ENCODE measurements at places on chromosomes 1 and 21.

DNA sequence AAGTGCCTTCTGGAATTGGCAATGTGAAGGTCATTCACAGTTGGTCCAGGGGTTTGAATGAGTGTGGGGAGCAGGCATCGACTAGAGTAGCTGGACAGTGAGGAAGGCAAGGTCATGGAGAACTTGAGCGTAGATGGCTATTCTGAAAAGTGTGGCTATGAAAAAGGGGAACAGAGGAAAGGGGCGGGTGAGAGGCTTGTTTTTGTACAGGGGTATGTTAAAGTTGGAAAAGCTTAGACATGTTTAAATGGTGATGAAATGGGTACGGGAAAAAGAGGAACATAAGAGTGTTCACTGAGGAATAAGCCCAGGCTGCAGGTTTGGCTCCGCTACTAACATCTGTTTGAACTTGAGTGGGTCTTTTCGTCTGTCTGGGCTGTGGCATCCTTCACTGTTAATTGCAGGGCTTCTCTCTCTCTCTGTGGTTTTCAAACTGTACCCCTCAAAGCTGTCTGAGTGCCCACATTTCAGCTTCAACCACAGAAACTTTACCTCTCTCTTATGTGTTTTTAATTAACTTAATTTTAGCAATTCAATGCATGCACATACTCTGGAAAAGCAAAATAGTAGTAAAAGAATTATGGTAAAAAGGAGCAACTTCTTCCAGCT lies 70.8 kb upstream of the COA6 start:
- DNase-seq = no peak

- DNase-seq = no peak
Measured at GRCh38 chr21:43965911-43966585, 46.1 kb upstream of the TRAPPC10 start.

- DNase-seq = no peak
Measured at GRCh38 chr1:243849421-243850201, 432 bp downstream of the AKT3 start.

DNA sequence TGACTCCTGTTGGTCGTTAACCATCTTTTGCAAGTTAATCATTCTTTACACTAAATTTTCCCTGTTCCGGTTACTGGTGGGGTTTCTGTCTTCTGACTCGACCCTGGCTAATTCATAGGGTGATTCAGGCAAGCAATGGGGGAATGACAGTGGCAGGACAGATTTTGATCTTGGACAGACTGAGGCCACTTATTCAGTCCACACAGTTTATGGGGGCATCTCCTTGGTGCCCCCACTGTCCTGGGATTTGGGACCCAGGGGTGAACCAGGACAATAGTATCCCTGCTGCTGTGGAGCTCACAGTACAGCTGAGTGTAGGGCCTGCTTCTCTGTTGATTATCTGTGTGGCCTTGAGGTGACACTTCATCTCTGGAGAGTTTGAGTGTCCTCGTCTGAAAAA lies 540.4 kb downstream of the MATN1 start:
- DNase-seq = no peak

- DNase-seq = no peak
Measured at GRCh38 chr1:25991937-25992688, 5.8 kb downstream of the PAFAH2 start.

GRCh38 chr1:247332215-247332622 lies 552 bp upstream of the ZNF496 start:
- DNase-seq = no peak

DNA sequence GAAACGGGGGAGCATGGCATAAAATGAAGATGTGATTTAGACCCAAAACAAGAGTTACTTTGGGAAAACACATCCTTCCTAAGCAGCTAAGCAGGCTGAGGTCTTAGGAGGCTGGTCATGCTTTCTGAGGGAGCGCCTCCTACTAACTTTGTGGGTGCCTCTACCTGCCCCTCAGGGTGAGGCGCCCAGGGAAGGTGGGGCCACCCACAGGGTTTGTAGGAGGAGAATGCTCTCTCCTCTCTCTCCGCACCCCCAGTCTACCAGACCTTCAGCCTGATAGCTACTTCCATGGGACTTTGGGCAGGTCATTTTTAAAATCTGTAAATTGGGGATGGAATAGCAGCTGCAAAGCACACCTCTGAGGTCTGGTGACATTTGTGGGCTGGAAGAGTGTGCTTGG lies 23.8 kb downstream of the SLC27A3 start:
- no peak for DNase-seq

- no peak for DNase-seq
Measured at GRCh38 chr1:115324649-115325420, 13.2 kb downstream of the NGF start.

DNA sequence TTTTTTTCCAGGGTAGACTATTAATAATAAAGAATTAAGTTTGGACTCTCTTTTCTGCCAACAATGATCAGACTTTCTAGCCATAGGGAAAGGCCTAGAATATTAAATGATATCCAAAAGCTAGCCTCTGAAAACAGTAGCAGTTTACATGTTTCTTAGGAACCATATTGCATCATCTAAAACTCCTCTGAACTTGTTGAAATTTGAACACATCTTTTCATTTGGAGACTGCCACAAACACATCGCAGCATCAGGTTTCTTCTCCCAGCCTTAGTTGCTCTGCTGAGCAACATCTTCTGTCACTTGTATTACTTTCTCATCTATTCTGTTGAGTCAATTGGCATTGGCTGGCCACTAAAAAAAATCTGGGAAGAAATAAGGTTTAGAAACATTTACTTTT lies 63.2 kb upstream of the GNG4 start:
- no peak for DNase-seq

GRCh38 chr1:219847215-219847855 lies 81.0 kb downstream of the SLC30A10 start:
- no peak for DNase-seq

GRCh38 chr1:240768979-240769378 lies 157.0 kb upstream of the GREM2 start:
- DNase-seq = no peak

DNA sequence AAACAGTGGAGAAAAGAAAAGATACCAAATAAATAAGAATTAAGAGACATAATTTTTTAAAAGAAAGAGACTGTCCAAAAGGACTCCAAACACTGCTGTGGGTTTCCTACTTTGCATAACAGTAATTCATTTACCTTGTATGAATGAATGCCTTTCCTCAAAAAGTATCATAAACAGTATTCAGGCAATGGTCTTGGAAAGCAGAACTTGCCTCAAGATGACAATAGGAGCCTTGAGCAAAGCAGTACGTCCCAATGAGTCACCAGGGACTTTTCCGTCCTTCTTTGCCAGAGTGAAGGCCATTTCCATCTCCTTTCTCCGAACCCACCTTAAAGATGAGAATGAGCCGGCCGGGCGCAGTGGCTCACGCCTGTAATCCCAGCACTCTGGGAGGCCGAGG lies 186.4 kb downstream of the ZBTB18 start:
- no peak for DNase-seq

GRCh38 chr1:211915924-211916323 lies 85.4 kb upstream of the LPGAT1 start:
- DNase-seq = no peak

- DNase-seq = no peak
Measured at GRCh38 chr1:18957532-18958300, 1.2 kb upstream of the IFFO2 start.

DNA sequence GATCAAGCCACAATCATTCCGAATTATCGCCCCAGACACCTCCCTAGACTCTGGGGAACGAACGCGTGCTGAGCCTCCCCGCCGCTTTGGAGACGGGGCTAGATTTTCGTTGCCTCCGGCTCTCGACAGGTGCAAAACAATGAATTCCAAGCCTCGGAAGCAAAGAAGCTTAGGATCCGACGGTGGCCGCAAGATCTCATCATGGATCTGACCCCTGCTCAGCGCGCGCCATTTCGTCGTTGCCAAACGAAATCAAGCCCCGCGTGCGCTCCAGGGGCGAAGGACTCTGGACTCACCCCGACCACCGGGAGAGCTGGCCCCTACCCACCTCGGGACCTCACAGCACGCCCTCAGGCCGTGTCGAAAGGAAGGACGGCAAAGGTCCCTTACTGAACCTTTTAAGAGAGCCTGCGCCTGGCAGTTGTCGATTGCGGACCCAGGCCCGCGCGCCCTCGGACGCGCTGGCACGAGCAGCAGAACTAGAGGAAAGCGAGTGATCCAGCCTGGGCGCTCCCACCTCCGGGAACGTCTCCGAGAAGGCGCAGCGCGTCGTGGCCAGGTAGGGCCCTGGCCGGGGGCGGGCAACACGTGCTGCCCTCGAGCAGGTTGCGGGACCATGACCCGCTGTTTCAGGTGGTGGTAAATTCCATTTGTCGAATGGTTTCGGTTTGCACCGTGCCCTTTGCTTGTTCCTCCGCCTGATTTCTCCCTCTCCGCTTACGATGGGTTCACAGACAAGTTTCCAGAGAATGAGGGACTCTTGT lies 1.6 kb upstream of the RUNX3 start:
- no peak for DNase-seq

- DNase-seq = no peak
Measured at GRCh38 chr1:225886159-225887029, 2.6 kb downstream of the LEFTY1 start.

GRCh38 chr1:183880531-183881243 lies 75.8 kb downstream of the RGL1 start:
- DNase-seq = no peak

GRCh38 chr1:39990428-39990827 lies 35.5 kb downstream of the MFSD2A start:
- no peak for DNase-seq

- DNase-seq = no peak
Measured at GRCh38 chr1:106498238-106498637, 558.2 kb upstream of the PRMT6 start.

DNA sequence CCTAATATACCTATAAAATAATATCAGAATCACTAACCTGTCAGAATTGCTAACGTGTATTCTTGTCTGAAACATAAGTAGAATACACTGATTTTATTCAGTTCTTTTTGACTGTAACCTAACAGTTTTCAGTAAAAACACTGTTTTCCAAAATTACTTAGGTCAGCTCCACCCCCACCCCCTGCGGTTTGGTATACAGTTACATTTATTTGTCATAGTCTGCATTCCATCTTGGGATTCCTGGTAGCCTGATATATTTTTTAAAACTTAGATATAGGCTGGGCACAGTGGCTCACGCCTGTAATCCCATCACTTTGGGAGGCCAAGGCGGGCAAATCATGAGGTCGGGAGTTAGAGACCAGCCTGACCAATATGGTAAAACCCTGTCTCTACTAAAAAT lies 19.8 kb upstream of the ABCD3 start:
- no peak for DNase-seq

DNA sequence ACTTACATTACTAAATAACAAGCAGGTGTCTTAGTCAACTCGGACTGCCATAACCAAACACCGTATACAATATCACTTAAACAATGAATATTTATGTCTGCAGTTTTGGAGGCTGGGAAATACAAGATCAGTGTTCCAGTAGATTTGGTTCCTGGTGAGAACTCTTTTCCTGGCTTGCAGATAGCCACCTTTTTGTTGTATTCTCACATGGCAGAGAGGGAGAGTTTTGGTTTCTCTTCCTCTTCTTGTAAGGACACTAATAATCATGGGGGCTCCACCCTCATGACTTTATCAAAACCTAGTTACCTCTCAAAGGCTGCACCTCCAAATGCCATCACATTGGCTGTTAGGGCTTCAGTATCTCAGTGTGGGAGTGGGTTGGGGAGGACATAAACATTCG lies 82.9 kb upstream of the CACYBP start:
- DNase-seq = no peak

- DNase-seq = no peak
Measured at GRCh38 chr1:60108196-60108595, 34.6 kb upstream of the C1orf87 start.

DNA sequence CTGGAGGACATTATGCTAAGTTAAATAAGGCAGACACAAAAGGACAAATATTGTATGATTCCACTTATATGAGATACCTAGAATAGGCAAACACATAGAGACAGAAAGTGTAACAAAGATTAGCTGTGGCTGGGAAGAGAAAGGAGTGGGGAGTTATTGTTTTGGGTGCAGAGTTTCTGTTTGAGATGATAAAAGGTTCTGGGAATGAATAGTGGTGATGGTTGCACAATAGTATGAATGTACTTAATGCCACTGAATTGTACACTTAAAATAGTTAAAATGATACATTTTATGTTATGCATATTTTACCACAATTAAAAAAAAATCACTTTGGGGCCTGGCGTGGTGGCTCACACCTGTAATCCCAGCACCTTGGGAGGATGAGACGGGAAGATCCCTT lies 21.2 kb upstream of the ERO1B start:
- DNase-seq = no peak

DNA sequence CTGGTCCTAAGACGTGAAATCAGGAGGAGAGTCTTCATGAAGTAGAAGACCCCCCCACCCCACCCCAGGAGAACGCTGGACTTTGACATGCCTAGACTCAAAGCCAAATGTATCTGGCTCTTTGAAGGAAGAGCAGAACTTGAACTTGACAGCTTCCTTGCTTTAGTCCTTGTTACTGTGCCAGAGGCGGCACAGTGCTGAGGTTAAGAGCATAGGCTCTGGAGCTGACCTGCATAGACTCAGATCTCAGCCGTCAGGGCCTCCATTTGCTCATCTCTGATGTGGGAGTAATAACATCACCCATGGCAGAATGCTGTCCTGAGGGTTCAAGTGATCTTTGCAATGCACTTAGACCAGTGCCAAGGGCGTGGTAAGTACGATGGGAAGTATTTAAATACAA lies 39.0 kb downstream of the COL6A1 start:
- no peak for DNase-seq

DNA sequence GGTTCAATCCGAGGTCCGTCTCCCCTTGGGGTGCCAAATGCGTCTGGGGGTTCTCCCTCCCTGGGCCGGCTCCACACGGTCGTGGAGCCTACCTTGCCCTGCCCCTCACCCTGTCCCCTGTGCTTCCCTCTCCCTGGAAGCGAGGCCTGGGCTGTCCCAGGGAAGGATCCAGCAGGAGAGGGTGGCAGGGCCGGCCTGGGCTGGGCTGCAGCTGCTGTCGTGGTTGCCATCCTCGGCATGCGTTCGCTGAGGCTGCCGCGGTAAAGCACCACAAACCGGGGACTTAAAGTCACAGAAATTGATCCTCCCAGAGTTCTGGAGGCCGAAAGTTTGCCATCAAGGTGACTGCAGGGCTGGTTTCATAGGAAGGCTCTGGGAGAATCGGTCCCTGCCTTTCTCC lies 123.0 kb upstream of the TMPRSS2 start:
- DNase-seq = no peak

- no peak for DNase-seq
Measured at GRCh38 chr21:38702196-38702595, 103.5 kb upstream of the ETS2 start.

DNA sequence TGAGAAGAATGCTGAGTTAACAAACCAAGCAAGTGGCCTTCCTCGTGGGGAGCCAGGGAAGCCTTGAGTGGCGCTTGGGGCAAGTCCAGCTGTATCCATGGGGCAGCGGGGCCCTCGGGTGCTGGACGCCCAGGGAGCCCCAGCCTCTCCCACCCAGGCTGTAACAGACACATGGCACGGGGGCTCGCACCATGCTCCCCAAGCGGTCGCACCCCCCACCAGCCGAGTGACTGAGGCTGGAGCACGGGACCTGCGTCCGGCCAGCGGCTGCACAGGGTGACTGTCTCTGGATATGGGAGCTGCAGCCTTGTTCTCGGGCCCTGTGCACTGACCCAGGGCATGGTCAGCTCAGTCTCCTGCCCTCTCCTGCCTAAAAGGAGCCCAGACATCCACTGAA lies 53.9 kb upstream of the ACTRT2 start:
- no peak for DNase-seq

GRCh38 chr21:42343556-42343955 lies 7.2 kb downstream of the TFF2 start:
- no peak for DNase-seq
